ENCODE measurements at places on chromosomes 7 and 10.
A peak's percentile ranks its signal among the peaks of the same experiment; 100 is the strongest.

DNA sequence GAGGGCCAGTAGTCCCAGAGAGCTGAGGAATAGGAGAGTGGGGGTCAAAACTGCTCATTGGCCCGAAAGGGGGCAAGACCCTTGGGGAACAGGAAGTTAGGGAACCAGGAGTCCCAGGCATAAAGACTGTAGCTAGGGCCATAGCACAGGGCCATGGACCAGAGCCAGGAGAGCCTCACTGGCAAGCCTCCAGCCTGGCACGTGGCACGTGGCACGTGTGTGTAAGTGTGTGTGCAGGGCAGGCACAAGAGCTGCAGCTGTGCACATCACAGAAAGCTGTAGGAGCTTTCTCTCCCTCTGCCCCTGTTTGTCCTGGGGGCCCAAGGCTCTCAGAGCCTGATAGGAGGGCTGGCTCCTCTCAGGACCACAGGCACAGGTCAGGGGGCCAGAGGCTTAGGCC, 47.8 kb upstream of the SLF2 start:
- DNase-seq = no peak

DNA sequence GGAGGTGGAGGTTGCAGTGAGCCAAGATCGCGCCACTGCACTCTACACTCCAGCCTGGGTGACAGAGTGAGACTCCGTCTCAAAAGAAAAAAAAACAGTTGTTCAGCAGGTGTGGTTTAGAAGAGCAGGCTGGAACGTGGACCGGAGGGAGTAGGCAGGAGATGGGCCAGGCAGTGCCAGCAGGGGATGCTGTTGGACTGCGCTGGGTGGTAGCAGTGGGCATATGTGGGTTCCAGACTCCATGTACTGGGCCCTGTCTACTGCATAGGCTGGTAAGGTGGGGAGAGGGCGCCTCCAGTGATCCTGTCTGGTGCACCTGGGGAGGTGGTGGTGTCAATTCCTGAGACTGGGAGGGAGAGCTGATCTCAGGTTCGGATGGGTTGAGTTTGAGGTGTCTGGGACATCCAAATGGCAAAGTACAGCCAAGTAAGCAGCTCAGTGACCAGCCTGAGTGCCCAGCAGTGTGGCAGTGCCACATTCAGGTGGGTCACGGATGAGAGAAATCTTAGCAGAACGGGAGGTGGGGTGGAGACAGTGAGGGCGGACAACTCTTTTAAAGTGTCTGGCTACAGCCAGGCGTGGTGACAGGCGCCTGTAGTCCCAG, 25.9 kb downstream of the SFXN4 start:
- DNase-seq = peak; percentile 4

DNA sequence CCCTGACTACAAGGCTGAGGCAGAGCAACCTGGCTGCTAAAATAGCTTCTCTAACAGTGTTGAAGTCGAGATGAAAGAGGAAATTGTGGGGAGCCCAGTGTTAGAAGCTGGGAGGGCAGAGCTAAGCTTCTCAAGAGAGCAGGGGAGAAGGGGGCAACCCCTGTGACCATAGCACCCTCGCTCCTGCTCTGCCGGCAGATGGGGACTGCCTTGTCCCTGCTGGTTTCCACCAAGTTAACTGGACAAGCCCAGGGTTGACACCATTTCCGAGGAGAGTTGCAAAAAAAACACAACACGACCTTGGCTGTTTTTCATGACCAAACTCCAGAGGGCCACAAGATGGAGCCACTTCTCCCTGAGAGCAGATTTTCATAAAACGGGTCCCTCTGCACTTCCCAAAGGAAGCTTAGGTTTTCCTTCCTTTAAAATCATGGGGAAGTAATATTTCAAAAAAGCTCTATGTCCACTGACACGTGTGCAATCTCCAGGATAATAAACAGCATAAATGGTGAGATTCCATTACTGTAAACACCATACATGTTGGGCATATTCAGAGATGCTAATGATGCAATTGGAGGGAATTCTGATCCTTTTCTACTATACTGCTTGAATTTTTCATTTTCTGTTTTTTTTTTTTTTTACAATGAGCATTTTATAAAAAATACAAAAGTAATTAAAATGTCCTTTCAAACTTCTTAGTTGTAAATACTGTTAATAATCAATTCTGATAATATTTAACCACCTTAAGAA, 140.4 kb downstream of the PIP4K2A start:
- no peak for DNase-seq

DNA sequence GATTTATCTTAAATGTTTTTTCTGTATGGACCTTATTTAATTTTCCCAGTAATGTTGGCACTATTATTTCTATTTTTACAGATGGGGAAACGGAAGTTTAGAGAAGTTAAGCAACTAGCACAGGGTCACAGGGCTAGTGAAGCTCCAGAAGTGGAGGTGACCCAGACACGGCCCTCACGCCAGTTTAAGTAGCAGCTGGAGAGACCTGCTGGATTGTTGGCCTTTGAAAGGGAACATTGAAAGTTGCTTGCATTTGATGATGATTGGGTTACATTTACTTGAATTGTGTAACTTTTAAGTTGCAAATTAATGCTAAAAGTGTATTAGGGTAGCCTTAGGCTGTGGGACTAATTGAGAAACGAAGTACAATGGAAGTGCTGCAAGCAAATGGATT, 25.6 kb downstream of the CDK14 start:
- no peak for DNase-seq

- no peak for DNase-seq
These were observed 56.2 kb downstream of the CRPPA start for GRCh38 chr7:16365177-16365576.

GRCh38 chr7:64581926-64582894, 19.3 kb upstream of the ZNF680 start:
- no peak for DNase-seq

- no peak for DNase-seq
These were observed 293.5 kb upstream of the IGFBP3 start for GRCh38 chr7:46214526-46214925.

- no peak for DNase-seq
These were observed 13.8 kb downstream of the TCF7L2 start for GRCh38 chr10:112963835-112964234.

GRCh38 chr7:99898836-99899235, 20.5 kb downstream of the TRIM4 start:
- DNase-seq = no peak

Data from NCI-H526 treated with DMSO at 0.1 percent for 48 hours (cell line).